Caco-2 (cell line): ENCODE measurements at places on chromosomes 2 and 18. TPM values are rescaled to one million over a fixed set of nuclear protein-coding genes. Genes with fewer than 3 reads are reported as not detected.

DNA sequence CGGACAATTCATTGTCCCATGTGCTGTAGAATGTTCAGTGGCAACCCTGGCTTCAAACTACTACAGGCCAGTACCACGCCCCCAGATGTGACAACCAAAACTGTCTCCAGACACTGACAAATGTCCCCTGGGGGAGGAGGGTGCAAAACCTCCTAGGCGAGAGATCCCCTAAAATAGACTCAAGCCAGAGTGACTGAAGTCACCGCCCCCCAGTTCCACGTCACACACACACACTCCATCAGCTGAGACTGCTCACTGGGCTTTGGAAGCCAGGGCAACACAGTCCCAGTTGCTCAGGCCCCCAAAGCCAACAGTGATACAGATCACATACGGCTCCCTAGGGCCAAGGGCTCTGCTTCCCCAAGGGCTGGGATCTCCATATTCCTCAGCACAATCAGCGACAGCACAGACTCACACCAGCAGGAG is 19.1 kb downstream of the HDAC4 start:
- DNase-seq, result no peak

DNA sequence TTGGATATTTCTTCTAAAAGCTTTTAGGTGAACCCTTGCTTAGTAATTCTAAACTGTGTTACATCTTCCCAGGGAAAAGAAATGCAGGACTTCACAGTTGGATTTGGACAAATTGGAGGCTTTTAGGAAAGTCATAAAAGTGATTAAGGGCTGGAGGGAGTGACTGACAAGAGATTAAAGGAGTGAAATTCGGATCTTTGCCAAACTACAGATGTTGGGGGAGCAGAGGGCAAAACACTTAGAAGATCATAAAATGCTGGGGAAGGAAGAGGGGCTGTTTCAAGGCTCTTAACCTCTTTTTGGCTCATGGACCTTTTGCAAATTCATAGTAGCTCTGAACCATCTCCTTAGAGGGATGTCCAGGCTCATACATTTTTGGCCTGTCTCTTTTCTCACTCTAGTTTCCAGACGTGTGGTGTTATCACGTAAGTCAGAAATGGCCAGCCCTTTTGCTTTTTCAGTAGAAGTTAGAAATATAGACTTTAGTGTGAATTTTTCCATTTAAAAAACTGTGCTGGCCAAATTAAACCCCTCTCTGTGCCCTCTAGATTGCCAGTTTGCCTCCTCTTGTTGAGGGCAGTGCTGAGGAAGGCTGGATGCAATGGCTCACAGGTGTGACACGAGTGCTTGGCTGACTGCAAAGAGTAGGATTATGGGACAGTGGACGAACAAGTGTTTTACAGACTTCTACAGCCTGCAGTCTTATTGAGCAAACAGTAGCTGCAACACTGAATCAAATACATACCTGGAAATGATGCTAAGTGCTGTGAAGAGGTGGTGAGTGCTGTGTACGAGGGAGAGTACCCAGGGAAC is 109.9 kb downstream of the LYPD6B start:
- no peak for DNase-seq

DNA sequence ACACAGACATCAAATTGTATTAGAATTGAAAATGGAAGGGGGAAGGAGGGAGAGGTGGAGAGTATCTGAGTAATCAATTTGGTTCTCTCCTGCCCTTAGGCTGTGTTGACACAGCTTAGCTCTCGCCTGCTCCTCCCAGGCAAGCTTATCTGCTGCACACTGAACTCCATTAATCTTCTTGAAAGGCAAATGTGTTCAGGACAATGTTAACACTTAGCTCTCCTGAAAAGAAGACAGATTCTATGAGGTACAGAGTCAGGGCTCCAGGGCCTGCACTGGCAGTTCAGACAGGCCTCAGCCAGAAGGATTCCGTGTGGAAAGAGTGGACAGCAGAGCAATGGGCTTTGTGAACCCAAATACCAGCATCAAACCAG is 430.0 kb upstream of the TNP1 start:
- DNase-seq, result peak; percentile 77

GRCh38 chr2:30412684-30413570 is 34.1 kb upstream of the LCLAT1 start:
- no peak for DNase-seq

The ACTR3 gene
- total RNA-seq, result 340 and 341 TPM in 2 replicates

GRCh38 chr18:55141318-55141717 is 182.1 kb upstream of the CCDC68 start:
- no peak for DNase-seq

- no peak for DNase-seq
Measured at GRCh38 chr2:182915369-182916326, 49.2 kb upstream of the FRZB start.

DNA sequence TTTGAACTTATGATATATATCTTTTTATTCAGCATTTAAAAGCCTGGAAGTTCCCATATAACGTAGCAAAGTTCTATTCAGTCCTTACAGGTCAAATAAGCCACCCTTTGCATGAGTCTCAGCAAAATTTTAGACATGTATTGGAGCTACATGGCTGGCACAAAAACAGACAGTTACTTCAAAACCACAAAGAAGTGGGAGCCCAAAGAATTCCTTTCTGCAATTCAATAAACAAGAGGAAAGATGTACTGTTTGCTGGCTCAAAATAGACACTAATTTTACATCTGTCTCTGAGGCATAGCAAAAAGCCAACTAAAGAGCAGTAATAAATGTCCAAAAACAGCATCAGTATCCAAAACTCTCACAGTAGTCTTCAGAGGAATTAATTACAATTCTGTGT is 87.0 kb downstream of the ZEB2 start:
- no peak for DNase-seq

The SPP2 gene
- total RNA-seq, result not detected in 2 replicates

- no peak for DNase-seq
Measured at GRCh38 chr18:40935423-40935822, 1019.6 kb upstream of the PIK3C3 start.

DNA sequence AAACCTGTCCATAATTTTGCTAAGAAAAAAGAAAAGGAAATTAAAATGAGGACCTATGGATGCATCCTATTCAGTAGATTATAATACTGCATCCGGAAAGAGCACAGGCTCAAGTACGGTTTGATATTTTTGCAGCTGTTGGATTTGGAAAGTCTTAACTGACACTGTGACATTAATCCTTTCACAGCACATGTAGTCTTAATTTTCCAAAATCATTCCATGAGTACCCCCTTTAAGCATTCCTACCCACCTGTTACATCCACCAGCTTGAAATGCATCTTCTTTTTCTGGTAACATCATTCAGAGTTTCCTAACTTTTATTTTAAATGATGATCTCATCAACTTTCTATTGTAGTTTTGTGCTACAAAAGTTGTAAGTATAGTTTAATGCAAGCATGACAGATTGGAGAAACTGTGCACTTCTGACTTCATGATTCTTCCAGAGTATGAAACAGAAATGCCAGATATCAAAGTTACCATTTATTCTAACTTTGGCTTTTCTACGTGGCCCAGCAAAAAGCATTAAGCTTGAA is 113.5 kb downstream of the ESCO1 start:
- no peak for DNase-seq

DNA sequence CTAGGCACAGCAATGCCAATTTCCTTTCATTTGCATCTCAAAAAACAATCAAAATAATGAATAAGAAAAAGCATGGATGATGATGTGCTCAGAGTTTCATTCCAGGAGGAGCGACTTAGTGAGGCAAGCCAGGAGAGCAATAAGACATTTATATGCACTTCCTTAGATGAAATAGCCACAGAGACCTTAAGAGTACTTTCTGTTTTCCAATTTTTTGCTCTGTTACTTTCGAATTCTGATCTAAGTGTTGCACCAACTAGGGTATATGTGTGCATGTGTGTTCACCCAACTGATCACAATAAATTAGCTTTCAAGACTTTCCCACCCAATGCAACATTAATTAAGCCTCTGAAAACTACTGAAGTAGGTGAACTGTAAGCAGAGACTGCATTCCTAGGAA is 709 bp downstream of the RAB27B start:
- no peak for DNase-seq

The SLC8A1 gene
- 0.21 and 0.43 TPM in 2 replicates for total RNA-seq

GRCh38 chr2:195961873-195962272 is 106.8 kb downstream of the DNAH7 start:
- no peak for DNase-seq

The MAP4K3 gene
- 46.1 and 50.7 TPM in 2 replicates for total RNA-seq

- no peak for DNase-seq
Measured at GRCh38 chr2:104976603-104977120, 61.2 kb upstream of the MRPS9 start.

The CD8A gene
- 1.5 and 1.6 TPM in 2 replicates for total RNA-seq

DNA sequence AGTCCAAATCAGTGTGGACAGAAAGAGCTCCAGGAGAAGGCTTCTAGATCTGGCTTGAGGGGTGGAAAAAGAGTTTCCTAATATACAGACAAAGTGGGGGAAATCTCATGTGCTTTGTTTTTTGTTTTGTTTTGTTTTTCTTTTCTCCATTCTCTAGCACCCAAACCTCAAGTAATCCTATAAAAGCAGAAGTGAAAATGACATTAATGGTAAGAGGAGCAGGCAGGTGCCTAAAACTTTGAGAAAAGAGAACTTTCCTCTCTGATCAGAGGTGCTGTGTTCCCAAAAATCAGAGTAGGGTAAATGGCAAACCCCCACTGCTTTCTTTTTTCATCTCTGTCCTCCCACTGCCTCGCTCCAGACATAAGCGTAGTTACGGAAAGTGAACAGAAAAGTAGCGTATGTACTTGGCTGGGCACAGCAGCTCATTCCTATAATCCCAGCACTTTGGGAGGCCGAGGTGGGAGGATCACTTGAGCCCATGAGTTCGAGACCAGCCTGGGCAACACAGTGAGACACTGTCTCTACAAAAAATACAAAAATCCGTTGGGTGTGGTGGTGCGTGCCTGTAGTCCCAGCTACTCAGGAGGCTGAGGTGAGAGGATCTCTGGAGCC is 77.8 kb downstream of the FAM161A start:
- DNase-seq, result no peak

DNA sequence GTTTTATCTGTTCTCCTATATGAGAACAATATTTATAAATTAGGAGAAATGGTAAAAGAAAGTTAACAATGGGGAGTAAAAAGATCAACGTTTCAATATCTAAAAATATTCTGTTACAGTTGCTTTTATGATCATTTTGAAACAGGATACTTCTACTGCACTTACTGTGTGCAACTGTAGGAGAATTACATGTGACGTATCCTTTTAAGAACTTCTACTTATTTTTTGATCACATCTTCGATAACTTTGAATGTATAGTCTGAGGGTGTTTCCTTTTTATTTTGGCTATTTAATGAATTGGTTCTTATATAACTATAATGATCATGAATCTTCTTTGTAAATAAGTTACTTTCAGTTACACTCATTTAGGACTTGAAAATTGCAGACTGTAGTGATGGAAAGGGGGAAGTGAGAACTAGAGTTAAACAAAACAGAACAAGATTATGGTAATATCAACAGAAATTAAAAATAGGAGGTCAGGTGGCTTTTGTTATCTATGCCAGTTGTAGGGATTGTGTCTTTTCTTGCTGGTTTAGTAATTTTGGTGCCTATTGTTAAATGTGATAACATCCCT is 109.9 kb downstream of the MSTN start:
- DNase-seq, result no peak

The PLCD4 gene
- 0.26 and 0.48 TPM in 2 replicates for total RNA-seq

DNA sequence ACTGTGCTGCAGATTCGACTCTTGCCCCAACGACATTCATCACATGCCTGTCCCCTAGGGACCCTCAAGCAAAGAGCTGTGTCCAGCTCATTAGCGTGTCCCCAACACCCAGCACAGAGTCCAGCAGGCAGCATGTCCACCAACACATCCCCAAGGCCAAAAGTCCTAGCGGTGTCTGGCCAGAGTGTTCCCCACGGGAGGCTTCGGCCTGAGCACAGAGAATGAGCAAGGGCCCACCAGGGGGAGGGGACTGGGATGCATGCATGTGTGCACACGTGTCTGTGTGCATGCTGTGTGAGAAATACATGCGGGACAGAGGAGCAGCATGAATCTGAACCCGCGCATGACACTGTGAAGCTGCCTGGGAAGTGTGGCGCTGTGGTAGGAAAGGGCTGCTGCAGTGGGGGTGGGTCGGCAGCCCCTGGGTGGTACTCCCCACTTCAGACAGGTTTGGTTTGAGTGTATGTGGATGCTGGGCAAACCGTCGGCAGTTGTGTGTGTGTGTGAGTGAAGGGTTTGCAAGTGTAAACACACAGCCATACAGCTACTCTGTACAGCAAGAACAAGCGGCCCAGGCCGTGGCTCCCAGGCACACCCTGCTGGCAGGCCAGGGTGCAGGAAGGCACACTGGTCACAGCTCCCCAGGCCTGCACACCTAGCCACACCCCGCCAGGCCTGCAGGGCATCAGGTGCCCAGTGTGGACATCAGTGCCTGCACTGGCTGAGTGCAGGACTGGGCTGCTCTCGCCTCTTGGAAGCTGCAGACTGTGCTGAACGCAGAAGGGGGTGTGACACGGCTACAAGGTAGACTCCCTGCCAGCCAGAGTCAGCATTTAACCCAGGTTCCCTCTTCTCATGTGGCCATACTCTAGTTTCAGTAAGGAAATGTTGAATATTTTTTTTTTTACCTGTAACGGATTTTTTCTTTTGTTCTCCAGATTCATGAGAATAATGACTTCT is 19.5 kb upstream of the HES6 start:
- DNase-seq, result no peak

The QPCT gene
- 4.7 and 6.3 TPM in 2 replicates for total RNA-seq

DNA sequence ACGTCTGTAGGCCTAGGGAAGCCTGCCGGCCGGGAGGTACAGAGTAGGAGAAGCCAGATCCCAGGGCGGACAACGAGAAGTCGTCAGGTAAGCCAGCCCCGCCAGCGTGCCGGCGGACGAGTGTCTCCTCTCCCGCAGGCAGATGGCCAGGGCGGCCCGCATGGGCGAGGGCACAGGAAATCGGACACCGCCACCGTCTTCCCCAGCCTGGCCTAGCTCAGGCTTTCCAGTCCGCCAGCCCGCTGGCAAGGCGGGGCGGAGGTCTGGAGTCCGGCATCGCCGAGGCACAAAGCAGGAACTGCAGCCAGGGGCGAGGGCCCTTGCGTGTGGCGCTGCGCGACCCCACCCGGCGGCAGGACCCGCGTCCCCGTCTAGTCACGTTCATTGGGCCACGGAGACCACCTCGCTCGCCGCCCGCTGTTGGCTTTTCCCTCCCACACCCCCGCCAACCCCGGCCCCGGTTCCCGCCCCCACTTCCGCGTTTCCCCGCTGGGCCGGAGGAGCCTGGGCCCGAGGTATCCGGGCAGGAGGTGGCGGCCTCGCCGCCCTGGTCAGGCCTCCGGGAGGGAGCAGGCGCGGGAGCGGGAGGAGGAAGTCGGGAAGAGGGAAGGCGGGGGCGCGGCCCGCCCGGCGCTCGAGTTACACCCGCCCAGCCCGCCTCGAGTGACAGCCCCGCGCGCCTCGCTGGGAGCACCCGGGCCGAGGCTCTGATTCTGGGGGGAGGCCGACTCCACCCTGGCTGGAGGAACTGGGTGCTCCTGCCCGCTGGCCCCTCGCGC is at the start of gene GPD2:
Gene GPD2 (plus strand): TSS at position 662 of the 779 bp plus-strand sequence. CDS start 39,727 bp downstream, outside the sequence.
- peak; percentile 93 for DNase-seq

The BZW1 gene
- total RNA-seq, result 322 and 325 TPM in 2 replicates

DNA sequence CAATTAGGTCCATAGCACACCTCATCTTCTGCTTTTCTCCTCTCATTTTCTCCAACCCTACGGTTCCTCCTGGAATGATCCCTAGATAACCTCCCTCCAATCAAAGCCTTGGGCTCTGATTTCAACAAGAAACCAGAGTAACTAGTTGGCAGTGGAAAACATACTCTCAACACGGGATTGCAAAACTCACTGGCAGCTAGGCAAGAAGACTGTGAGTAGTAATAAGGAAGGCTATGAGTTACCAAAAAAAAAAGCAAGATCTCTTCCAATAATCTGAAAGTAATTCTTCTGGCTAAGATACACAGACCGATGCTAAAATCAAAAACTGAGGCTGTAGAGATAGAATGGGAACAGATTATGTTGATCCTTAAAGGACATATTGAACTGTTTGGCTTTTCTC is 28.4 kb upstream of the CCDC102B start:
- DNase-seq, result no peak
